Ecto neural progenitor cell (in vitro differentiated cells): ENCODE measurements at places on chromosomes 6 and 20.
A peak's percentile ranks its signal among the peaks of the same experiment; 100 is the strongest.

GRCh38 chr20:6708010-6708409, 59.5 kb upstream of the BMP2 start:
- DNase-seq, result peak; percentile 54

- DNase-seq, result no peak
Observed at GRCh38 chr6:43913375-43914271, 143.6 kb downstream of the VEGFA start.

GRCh38 chr6:28269492-28269891, 2.5 kb downstream of the ZSCAN26 start:
- no peak for DNase-seq

DNA sequence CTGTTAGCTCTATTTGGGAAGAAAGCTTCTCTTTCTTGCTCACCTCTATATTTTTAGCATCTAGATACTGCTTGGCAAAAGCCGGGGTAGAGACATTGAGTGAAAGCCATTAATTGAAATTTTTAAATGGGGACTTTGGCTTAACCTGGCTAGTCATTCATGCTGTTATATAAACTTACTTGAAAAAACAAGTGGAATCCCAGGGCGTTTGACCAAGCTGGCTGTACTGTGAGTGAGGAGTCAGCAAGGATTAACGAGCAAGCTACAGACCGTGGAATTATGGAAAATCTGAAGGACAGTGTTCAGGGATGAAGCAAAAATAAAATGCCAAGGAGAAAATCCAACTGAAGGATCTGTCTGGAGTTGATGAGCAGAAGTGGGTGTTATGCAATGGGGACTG, 232.0 kb downstream of the GRM1 start:
- no peak for DNase-seq

- no peak for DNase-seq
Observed at GRCh38 chr6:25144919-25145318, 134.3 kb upstream of the CARMIL1 start.

DNA sequence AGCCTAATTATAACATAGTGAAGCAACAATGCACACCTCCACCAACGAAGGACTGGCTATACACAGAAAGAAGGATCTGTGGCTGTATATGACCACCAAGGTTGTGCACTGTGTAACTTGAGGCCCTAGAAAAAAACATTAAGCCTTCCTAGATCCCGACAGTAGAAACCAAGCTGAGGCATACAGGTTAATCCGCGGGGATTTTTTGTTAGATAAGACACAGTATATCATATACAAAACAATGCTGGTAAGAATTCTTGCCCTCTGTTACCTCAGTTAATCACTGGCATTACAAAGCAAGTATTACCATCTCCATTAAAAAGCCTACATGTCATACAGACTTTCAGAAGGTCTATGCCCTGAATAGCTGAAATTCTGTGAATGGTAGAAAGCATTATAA, 228.8 kb downstream of the TBC1D32 start:
- DNase-seq, result no peak

DNA sequence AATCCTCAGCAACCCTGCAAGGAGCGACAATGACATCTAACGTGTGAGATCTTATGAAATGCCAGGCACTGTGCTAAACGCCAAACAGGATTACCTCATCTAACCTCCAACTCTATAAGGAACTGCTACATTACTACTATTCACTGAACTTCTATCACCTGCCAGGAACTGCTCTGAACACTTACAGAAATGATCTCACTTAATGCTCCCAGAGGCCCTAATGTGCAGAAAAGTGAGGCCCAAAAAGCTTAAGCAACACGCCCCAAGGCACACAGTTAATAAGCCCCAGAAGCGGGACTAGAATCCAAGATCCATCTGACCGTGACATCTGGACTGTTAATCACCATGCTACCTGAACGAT, 28.5 kb downstream of the TRAM2 start:
- DNase-seq, result no peak

- peak; percentile 41 for DNase-seq
Observed at GRCh38 chr20:63089051-63089907, 82.5 kb upstream of the BHLHE23 start.

DNA sequence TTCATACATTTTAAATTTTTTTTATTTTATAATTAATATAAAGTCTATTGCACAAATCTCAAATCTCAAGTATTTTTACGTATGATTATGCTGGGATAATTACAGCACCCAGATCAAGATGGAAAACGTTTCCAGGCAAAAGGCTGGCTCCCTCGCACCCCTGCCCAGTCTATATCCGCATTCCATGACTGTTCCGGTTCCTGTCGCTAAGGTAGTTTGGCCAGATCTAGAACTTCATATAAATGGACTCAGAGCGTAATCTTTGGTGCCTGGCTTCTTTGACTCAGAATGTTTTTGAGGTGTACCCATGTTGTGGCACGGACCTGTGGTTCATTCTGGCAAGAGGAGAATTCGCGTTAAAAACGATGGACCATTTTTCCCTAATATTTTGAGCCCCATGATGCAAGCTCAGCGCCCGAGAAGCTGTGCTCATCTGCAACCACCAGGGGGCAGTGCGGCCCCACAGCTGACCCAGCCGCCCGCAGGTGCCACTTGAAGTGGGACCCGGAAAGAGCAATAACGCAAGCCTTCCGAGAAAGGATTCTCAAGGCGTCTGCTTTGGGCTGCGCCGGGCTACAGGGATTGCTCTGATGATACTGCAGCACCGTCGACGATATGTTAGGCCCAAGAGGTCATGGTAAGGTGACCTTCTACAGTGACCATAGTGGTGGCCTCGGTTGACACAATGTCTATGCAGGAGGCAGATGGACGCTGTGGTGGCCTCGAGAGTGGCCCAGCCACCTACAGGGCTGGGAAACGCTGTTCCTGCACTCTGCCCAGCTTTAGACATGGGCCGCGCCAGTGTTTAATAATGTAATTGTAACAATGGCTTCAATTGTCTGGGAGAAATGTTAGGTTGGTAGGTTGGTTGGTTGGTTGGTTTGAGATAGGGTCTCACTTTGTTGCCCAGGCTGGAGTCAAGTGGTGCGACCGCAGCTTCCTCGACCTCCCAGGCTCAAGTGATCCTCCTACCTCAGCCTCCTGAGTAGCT, 160.1 kb downstream of the ZMYND8 start:
- peak; percentile 86 for DNase-seq

GRCh38 chr6:125587666-125588632, 161.5 kb upstream of the HEY2 start:
- no peak for DNase-seq

DNA sequence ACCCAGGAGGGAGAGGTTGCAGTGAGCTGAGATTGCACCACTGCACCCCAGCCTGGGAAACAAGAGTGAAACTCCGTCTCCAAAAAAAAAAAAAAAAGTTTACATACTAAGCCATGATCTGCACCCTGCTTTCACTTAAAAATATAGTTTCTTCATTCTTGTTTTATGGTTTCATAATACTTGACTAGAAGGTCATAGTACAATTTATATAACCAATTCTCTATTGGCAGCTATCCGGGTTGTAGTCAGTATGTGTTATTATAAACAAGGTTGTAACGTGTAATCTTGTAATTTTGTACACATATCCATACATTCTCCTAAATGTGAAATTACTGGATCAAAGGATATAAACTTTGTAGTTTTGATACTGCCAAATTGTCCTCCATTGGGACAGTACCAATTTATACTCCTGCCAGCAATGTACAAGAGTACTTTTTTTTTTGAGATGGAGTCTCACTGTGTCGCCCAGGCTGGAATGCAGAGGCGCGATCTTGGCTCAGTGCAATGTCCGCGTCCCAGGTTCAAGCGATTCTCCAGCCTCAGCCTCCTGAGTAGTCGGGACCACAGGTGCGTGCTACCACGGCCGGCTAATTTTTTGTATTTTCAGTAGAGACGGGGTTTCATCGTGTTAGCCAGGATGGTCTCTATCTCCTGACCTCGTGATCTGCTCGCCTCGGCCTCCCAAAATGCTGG, 144.8 kb downstream of the GJA10 start:
- no peak for DNase-seq

DNA sequence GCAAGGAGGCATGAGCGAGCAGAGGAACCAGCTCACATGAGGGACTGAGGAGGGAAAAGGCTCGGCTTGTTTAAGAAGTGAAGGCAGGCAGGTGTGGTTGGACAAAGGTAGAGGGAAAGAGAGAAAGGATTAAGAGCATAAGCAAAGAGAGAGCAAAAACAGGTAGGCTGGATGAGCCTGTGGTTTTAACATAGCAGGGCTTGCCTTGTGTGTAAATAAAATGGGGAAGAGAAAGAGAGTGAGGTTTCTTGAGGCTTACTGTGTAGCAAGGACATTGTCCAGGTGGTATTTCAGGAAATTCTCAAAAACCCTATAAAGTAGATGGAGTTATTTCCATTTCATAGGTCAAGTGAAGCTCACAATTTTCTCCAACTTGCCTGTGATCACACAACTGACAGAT, 93.9 kb upstream of the HDAC2 start:
- DNase-seq, result no peak

DNA sequence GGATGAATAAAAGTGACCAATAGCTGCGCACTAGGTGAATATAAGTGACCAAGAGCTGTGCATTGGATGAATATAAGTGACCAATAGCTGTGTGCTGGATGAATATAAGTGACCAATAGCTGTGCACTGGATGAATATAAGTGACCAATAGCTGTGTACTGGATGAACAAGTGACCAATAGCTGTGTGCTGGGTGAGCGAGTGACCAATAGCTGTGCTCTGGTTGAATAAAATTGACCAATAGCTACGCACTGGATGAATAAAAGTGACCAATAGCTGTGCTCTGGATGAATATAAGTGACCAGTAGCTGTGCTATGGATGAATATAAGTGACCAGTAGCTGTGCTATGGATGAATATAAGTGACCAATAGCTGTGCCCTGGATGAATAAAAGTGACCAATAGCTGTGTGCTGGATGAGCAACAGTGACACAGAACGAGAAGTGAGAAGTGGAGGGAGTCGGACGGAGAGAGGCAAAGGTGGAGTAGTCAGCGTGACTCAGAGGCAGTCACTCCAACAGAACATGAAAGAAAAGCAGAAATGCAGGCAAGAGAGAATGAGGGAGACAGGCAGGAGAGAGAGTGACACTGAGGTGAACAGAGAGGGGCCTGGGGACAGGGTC, 38.5 kb downstream of the RBM38 start:
- no peak for DNase-seq

DNA sequence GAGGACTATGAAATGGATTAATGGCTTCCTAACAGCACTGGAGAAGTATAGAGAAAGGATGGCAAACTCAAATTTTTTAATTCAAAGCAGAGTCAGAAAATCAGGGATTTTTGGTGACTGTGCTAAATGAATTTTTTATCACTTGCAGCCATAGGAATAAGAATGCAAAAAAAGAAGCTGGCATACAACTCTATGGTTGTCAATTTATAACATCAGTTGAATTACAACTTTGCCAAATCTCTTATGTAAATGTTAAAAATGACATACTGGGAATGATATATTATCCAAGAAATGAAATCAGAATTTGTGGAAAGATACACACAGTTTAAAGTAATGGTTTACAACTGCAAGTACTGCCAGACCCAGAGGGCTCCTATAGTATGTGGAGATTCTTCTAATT, 106.5 kb downstream of the HTR1B start:
- no peak for DNase-seq

GRCh38 chr20:38927902-38928578, 1.8 kb downstream of the FAM83D start:
- no peak for DNase-seq

- DNase-seq, result no peak
Observed at GRCh38 chr6:34950849-34951248, 61.8 kb downstream of the ANKS1A start.

- DNase-seq, result no peak
Observed at GRCh38 chr6:9103876-9104521, 668.7 kb upstream of the SLC35B3 start.

GRCh38 chr20:49620364-49621240, 52.7 kb upstream of the PTGIS start:
- no peak for DNase-seq

GRCh38 chr6:19301980-19302379, 535.2 kb upstream of the ID4 start:
- DNase-seq, result no peak

- no peak for DNase-seq
Observed at GRCh38 chr6:158122048-158122447, 46.0 kb downstream of the SERAC1 start.
